ENCODE measurements at places on chromosomes 1 and 21.

DNA sequence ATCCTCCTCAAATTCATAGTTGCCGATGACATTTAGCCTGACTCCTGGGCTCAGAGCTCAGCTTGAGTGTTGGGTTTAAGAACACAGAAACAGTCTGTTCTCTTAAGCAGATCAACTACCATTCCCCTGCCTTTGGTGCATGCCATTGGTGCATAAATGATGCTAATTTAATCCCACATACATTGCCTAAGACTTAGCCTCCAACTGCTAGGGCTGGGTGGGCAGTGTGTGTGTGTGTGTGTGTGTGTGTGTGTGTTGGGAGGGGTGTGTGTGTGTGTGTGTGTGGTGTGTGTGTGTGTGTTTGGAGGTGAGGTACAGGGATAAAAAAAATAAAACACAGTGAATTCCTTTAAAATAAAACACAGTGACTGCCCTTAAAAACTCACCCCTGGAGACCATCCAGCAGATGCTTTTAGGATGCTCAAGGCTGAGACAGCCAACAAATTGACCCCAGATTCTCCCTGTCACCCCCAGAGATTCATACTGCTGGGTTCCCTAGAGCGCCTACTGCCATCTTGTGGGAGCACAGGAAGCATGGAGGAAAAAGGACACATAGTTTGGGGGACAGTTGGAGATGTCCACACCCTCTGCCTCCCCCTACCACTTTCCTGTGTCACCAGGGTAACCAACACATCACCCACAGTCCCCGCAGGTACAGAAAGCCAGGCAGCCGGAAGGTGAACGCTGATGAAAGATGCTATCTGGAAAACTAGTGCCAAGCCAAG lies 30.6 kb downstream of the KLHDC7A start:
- no peak for DNase-seq

DNA sequence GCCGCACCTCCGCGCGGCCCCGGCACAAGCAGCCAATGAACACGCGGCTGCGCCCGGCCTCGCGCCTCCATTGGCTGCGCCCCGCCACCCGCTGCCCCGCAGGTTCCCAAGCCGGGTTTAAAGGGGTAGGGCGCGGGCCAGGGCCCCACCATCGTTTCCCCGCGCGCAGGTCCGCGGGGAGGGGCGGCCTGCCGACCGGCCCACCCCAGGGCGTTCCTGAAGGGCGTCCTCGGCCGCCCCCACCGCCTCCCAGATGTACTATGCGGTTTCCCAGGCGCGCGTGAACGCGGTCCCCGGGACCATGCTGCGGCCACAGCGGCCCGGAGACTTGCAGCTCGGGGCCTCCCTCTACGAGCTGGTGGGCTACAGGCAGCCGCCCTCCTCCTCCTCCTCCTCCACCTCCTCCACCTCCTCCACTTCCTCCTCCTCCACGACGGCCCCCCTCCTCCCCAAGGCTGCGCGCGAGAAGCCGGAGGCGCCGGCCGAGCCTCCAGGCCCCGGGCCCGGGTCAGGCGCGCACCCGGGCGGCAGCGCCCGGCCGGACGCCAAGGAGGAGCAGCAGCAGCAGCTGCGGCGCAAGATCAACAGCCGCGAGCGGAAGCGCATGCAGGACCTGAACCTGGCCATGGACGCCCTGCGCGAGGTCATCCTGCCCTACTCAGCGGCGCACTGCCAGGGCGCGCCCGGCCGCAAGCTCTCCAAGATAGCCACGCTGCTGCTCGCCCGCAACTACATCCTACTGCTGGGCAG lies at the start of gene OLIG1:
Gene OLIG1, plus strand, starts transcription at position 148 of the 750 bp plus-strand sequence. Its CDS starts 106 bp downstream, at position 254.
- peak; percentile 23 for DNase-seq

GRCh38 chr1:213523781-213524398 lies 463.9 kb upstream of the PROX1 start:
- no peak for DNase-seq

DNA sequence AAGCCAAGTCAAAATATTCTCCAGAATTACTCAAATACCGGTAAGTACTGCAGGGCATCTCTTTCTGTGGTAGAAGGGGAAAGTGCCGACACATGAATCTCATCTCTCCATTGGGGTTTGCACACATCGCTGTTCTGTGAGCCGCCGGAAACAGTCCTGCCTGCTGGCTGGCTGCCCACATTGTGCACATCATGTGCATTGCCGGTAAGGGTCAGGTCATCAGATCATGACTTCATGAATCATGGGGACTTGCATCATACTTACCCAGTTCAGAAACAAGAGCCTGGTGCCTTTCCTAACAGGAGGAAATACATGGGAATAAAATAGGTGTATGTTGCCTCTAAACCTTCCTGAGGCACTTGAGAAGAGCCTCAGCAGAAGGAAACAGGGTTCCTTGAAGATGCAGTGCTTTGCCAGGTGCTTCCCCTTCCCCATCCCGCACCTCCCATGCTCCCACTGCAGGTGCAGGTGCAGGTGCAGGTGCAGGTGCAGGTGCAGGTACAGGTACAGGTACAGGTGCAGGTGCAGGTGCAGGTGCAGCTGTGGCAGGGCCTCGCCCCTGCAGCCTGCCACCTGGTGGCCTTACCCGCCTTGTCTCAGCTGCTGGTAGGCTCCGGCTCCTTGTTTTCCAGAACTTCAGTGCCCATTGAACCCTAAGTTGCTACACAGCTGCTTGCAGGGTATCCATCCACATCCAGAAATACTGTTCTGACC lies 26.5 kb downstream of the GPR137B start:
- DNase-seq: peak; percentile 47

- DNase-seq: no peak
Observed at GRCh38 chr1:13435458-13435857, 25.2 kb downstream of the PRAMEF20 start.

Data from activated naive CD4-positive, alpha-beta T cell treated with Interleukin-2 at 50 U/mL for 16 hours (primary cell).